ENCODE measurements at places on chromosomes 16 and 17. TPM values are rescaled to one million over a fixed set of nuclear protein-coding genes. Genes with fewer than 3 reads are reported as not detected.

GRCh38 chr17:56897646-56898424, 16.0 kb downstream of the TRIM25 start:
- no peak overlapping the region for H3K4me3 ChIP-seq
- no peaks in the 10 kb centered on the region for H3K27me3 ChIP-seq
- DNase-seq: no peak
- H3K4me1 ChIP-seq: no peaks in the 10 kb centered on the region
- H3K36me3 ChIP-seq: peaks cover 100% of the 10 kb centered on the region

DNA sequence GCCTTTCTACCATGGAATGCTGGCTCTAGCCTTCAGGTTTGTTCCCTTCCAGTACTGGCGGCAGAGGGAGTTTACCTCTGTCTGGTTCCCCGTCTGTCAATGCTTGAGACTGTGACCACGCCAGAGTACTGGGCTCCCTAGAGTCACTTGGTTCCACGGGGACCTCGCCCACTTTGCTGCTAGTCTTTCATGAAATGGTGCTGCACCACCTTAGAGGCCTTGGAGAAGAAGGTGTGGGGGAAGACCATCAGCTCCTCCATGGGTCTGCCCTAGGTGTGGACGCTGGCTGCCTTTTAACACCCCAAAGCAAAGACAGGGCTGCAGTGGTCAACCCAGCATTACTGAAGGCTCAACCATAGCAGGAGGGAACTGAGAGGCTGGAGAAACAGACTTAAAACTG, 55.3 kb upstream of the KSR1 start:
- H3K4me3 ChIP-seq: no peak overlapping the region
- H3K4me1 ChIP-seq: no peaks in the 10 kb centered on the region
- no peaks in the 10 kb centered on the region for H3K27me3 ChIP-seq
- DNase-seq: no peak

- H3K27me3 ChIP-seq: no peaks in the 10 kb centered on the region
- peaks cover 8% of the 10 kb centered on the region for H3K4me1 ChIP-seq
- no peak for DNase-seq
- H3K4me3 ChIP-seq: no peak overlapping the region
- H3K27ac ChIP-seq: no peak overlapping the region
Measured at GRCh38 chr16:14350626-14351025, 279.4 kb downstream of the PARN start.

GRCh38 chr16:84751947-84752346, 52.1 kb downstream of the USP10 start:
- peaks cover 47% of the 10 kb centered on the region for H3K4me1 ChIP-seq
- H3K4me3 ChIP-seq: no peak overlapping the region
- no peaks in the 10 kb centered on the region for H3K36me3 ChIP-seq
- no peak overlapping the region for H3K27ac ChIP-seq

DNA sequence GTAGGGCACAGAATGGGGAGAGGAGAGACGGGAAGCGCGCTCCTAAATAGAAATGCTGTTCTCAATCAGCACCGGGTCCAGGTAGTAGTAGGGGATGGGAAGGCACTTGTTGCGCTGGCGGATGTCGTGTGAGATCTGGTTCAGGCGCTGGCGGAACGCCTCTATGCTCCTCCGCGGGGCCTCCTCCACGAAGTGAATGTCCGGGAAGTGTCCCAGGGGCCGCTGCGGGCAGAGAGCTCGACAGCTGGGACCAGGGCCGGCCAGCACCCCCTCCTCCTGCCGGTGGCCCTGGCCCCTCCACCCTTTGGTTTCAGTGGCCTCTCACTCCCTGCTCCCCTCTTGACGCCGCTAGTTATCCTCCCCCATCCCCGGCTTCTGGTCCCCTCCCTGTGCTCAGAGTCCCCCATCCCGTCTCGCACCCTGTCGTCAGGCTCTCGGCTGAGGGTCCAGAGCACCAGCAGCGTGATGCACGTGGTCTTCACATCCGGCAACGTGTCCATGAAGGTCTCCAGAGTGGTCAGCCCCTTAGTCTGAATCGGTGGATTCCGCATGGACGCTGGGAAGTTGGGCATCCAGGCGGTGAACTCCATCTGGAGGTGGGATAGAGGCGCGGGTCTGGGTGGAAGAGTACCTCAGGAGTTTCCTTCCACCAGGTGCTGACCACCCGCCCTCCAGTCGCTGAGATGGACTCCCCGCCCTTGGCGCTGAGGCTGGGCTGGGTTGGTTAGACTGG, 14.6 kb downstream of the ALOX12B start:
- DNase-seq: no peak
- no peak overlapping the region for H3K27ac ChIP-seq
- H3K27me3 ChIP-seq: peaks cover 69% of the 10 kb centered on the region

- H3K27ac ChIP-seq: no peak overlapping the region
- H3K27me3 ChIP-seq: no peaks in the 10 kb centered on the region
- DNase-seq: no peak
- H3K4me1 ChIP-seq: no peaks in the 10 kb centered on the region
Measured at GRCh38 chr16:10080051-10080772, 102.0 kb downstream of the GRIN2A start.

DNA sequence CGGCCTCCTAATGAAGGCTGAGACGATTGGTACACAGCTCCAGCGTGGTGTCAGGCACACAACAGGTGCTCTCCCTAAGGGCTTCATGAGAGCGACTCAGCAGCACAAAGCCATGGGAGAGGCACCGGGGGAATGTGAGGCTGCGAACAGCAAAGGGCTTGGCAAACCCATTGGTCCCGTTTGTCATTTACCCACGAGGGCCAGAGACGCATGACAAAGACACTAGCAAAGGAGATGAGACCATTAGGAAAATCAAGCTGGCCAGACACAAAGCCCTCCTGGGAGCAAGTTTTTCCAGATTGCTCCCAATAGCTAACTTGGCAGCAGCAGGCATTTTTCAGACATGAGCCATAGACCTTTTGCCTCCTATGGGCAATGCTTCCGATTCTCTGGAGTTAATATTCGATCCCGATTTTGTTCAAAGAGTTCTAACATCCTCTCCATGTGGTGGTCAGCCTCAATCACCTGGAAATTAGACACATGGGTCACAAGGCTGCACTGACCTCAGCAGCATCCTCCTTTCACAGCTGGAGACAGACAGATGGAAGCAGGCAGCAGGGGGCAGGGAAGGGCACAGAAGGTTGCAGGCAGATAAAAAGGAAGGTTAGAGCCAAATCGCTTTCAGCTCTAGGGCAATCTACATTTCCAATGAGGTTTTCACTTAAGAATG, 38.2 kb downstream of the TK2 start:
- no peak for DNase-seq
- H3K4me3 ChIP-seq: no peak overlapping the region
- no peaks in the 10 kb centered on the region for H3K27me3 ChIP-seq

DNA sequence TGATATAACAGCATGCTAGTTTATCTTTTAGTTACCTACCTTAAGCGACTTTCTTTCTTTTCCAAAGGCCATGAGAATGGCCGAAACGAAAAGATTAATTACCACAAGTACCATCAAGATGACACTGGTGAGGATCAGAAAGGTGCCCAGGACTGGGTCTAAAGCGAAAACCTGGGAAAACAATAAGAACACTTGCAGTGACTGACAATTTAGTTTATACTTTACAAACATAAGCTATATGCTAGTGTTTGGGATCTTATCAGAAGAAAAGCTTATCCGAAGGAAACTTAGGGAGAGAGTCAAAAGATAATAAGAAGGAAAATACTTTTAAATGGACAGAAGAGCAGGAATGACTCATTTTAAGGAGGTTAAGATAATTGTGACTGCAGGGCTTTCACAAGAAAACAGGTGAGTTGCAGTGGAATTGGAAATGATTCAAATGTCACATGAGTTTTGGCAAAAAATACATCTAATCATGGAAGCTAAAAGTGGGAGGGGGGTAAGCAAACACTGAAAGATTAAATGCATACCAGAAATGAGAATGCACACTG, 34.8 kb downstream of the IST1 start:
- H3K4me3 ChIP-seq: no peak overlapping the region
- no peak overlapping the region for H3K27ac ChIP-seq
- no peak for DNase-seq
- H3K36me3 ChIP-seq: peaks cover 9% of the 10 kb centered on the region

The CDH16 gene
- 2.0 TPM for total RNA-seq

The EFCAB3 gene
- total RNA-seq: not detected

The KRT32 gene
- not detected for total RNA-seq

The CTRB1 gene
- 24.3 TPM for total RNA-seq

The HOXB1 gene
- total RNA-seq: not detected
